ENCODE measurements at places on chromosomes 2 and 18. TPM values are rescaled to one million over a fixed set of nuclear protein-coding genes. Genes with fewer than 3 reads are reported as not detected.

Gene PSMA8
- not detected for total RNA-seq

Gene MC5R
- total RNA-seq: 5.0 TPM

Gene LYG1
- 1.6 TPM for total RNA-seq

Gene UGT1A3
- total RNA-seq: not detected

Gene FSIP2
- total RNA-seq: 11.0 TPM

Gene LDAH
- 23.5 TPM for total RNA-seq

Gene DIS3L2
- total RNA-seq: 67.0 TPM

Gene ELOA2
- total RNA-seq: not detected

Gene ALLC
- not detected for total RNA-seq

Gene TSHZ1
- 7.2 TPM for total RNA-seq

Gene RNF25
- total RNA-seq: 25.0 TPM

Gene RGPD3
- 1.3 TPM for total RNA-seq

Gene ATOH8
- total RNA-seq: 3.1 TPM

Gene SLC9A4
- 0.63 TPM for total RNA-seq

Gene IMPA2
- total RNA-seq: 2.8 TPM

Gene C18orf54
- 13.5 TPM for total RNA-seq

Gene PASK
- 21.9 TPM for total RNA-seq

Gene GREB1
- 3.8 TPM for total RNA-seq

Gene IL1RN
- total RNA-seq: not detected

Gene FBXO15
- 5.9 TPM for total RNA-seq

Gene ANKMY1
- 27.9 TPM for total RNA-seq

Gene TYMS
- total RNA-seq: 7.5 TPM

Gene PFN4
- 1.6 TPM for total RNA-seq

Gene XDH
- total RNA-seq: under 0.01 TPM

Gene GALNT13
- total RNA-seq: 29.1 TPM

Gene SNORC
- 2.8 TPM for total RNA-seq

Gene SPHKAP
- total RNA-seq: 51.3 TPM

Gene REG1B
- not detected for total RNA-seq

Gene ABCG5
- total RNA-seq: not detected

Gene DAPL1
- not detected for total RNA-seq

Gene NAT8
- not detected for total RNA-seq

Gene DNAJC5G
- total RNA-seq: not detected

Gene OR6B2
- not detected for total RNA-seq

Gene RASGRP3
- 12.2 TPM for total RNA-seq

Gene PLGLB2
- 5.9 TPM for total RNA-seq

Gene ABCA12
- total RNA-seq: 0.63 TPM

Gene LYG2
- total RNA-seq: not detected

Gene ABCB6
- total RNA-seq: 47.9 TPM

Gene TXNDC2
- total RNA-seq: not detected

Gene GPAT2
- total RNA-seq: 3.1 TPM

Gene SCN9A
- total RNA-seq: 144 TPM

Gene C1GALT1C1L
- total RNA-seq: not detected

Gene NRP2
- total RNA-seq: 37.9 TPM

Gene BCL11A
- total RNA-seq: 313 TPM

Gene ACKR3
- 12.5 TPM for total RNA-seq

Gene PRSS56
- not detected for total RNA-seq
